Transverse colon (tissue), 4 donors: ENCODE measurements at places on chromosomes 7 and 10. TPM values are rescaled to one million over a fixed set of nuclear protein-coding genes. Genes with fewer than 3 reads are reported as not detected.

GHRHR gene
- total RNA-seq: not detected

ANKRD61 gene
- total RNA-seq: not detected

PURB gene
- total RNA-seq: 22.4 TPM

GDF2 gene
- total RNA-seq: not detected

DNA sequence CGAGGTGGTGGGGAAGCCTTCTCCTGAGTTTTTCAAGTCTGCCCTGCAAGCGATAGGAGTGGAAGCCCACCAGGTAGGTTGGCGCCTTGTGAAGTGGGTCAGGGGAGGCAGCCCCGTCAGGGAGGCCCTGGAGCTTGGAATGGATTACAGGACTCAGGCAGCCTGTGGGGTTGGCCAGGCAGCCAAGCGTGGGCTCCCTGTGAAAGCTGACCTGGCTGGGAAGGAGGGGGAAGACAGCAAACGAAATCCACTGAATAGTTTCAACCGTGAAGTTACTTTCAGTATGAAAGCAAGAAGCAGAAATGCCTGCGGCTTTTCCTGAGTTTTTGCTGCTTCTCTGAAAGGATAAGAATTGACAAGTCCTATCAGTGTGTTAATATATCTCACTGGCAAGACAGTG lies 36.4 kb downstream of the LHPP start:
- DNase-seq: no peak

DNA sequence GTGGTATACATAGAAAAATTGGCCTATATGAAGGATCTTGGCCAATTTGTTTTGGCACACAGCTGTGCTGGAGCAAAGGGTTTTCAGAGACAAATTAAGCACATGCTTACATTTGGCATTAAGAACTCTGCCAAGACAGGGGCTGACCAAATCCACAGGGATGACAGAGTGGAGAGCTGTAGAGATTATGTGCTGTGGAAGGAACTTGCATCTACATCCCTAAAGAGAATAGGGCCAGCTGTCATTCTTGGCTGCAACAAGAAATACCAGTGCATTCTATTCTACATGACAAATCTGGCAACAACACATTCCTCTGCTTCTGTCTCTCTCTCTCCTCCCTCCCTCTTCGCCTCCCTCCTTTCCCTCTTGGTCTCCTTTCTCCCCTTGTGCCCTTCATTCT lies 75.6 kb downstream of the POM121L12 start:
- DNase-seq: no peak

GRCh38 chr7:103718482-103719061 lies 270.9 kb downstream of the RELN start:
- no peak for DNase-seq

- no peak for DNase-seq
These were observed 165.0 kb downstream of the ITGB1 start for GRCh38 chr10:32793033-32793432.

GRCh38 chr7:28474640-28475039 lies 62.3 kb downstream of the CREB5 start:
- no peak for DNase-seq

DNA sequence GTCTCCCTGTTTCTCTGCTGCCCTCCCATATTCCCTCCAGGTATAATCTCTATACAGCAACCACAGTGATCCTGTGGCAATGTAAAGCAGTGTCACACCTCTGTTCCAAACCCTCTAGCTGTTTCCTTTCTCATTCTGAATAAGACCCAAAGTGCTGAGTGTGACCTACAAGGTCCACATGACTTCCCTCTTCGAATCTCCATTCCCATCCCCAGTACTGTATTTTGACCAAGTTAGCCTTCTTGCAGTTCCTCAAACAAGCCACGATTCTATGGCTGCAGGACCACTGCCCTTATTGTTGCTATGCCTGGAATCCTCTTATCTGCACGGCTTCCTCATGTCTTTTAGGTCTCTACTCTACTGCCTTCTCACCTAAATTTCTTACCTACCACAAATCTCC lies 291.9 kb downstream of the DOCK4 start:
- no peak for DNase-seq

DNA sequence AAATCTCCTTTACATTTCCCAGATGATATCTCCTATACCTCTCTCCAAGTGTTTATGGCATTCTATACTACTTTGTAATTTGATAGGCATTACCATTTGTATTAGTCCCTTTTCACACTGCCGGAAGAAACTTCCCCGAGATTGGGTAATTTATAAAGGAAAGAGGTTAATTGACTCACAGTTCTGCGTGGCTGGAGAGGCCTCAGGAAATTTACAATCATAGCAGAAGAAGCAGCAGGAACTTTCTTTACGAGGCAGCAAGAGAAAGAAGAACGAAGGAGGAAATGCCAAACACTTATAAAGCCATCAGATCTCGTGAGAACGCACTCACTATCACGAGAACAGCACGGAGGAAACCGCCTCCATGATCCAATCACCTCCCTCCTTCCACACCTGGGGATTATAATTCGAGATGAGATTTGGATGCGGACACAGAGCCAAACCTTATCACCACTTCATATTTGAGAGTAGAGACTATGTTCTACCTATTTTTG lies 1194.6 kb downstream of the SORCS1 start:
- DNase-seq: no peak
